ENCODE measurements at places on chromosomes 11 and 22.

DNA sequence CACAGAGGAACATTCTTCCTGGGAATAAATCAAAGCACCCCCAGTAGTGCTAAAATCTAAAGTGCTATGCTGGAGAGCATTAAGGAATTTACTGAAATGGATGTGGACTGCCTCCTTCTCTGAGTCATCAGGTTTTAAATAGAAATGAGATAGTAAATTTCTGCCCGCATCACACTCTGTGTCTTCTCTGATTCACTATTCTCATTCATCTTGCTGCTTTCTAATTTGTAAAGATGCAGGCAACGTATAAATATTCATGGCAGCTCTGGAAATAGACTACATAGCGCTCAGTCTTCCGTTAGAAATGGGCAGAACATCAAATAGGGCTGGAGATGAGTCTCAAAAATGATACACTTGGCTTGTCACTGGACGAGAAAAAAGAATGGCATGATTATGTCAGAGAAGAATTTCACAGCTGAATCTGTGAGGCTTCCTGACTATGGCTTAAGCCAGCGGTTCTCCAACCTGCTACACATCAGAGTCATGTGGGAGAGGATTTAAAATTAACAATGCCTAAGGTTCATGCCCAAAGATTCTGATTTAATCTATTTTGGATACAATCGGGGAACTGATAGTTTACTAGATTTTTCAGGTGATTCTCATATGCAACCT is 178.2 kb downstream of the LRRC4C start:
- DNase-seq, result no peak

- DNase-seq, result no peak
Measured at GRCh38 chr11:87859636-87860035, 315.6 kb downstream of the RAB38 start.

GRCh38 chr22:31646186-31647019 is 15.6 kb downstream of the PISD start:
- peak; percentile 52 for DNase-seq

DNA sequence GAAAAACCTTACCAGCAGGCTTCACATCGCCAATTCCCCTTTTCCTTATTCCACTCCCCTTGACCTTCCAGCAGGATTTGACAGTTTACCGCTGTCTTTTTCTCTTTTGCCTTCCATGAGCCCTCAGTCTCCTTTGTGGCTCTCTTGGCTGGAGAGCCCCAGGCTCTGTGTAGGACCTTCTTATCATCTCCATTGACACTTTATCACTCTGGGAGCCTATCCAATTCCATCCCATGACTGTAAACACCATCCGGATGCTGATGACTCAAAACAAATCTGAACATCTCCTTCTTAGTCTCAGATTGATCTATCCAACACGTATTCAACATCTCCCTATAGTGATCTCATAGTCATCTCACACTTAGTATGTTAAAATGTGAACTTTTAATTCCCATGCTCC is 36.0 kb downstream of the HTR3A start:
- no peak for DNase-seq

- peak; percentile 33 for DNase-seq
Measured at GRCh38 chr11:96267496-96268032, 75.4 kb downstream of the MAML2 start.

GRCh38 chr11:62463121-62463542 is 44.3 kb downstream of the SCGB1A1 start:
- no peak for DNase-seq

- peak; percentile 10 for DNase-seq
Measured at GRCh38 chr11:109606256-109606655, 184.3 kb downstream of the C11orf87 start.

DNA sequence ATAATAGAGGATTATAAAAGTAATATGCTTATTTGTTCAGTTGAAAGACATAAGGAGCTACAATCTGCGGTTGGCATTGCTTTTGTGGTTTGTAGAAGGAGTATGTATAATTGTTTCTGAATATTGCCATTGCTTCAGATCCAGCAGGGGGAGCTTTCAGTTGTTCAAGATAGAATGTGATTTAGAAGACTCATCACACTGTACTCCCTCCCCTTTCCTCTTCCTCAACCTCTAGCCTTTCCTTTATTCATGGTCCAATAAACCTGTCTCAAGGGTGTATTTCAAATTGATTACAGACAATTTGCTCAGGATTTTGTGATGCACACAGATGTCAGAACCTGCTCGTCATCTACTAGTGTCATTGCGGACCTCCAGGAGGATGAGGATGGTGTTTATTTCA is 9.8 kb downstream of the PRMT3 start:
- peak; percentile 34 for DNase-seq

DNA sequence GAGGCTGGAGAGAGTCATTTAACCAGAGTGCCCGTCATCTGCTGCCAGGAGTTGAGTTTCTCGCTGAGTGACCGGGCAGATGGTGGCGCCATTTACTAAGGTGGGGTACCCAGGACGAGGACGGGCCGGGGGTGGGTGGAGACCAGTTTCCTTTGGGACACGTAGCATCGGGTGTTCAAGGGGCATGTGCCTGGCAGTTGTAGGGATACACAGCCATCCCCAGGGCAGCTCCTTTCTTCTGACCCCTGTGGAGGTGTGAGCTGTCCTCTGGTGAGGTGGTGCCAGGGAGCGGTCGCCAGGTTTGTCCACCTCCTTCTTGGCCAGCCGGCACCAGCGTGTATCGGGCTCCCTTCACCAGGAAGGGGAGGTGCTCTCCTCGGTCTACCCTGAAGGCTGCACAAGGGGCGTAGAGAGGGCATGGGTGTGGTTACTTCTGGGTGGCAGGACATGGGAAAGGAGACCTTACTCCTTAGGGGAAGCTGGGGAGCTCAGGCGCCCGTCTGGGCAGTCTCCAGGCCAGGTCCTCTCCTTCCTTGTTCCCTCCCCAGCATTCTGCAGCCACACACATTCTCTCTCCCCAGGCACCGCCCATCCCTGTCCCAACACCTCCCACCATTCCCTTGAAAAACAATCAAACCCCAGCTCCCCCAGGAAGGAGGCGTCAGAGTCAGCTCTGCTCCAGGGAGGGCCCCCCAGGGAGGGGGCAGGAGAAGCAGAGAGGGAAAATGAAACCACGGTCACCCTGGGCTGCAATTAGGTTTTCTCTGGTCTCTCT is 10.3 kb upstream of the MB start:
- peak; percentile 87 for DNase-seq
